ENCODE measurements at places on chromosomes 13 and 19.

- no peak for DNase-seq
Measured at GRCh38 chr13:110653271-110653670, 37.9 kb downstream of the NAXD start.

- no peak for DNase-seq
Measured at GRCh38 chr13:38888309-38888708, 102.3 kb downstream of the STOML3 start.

DNA sequence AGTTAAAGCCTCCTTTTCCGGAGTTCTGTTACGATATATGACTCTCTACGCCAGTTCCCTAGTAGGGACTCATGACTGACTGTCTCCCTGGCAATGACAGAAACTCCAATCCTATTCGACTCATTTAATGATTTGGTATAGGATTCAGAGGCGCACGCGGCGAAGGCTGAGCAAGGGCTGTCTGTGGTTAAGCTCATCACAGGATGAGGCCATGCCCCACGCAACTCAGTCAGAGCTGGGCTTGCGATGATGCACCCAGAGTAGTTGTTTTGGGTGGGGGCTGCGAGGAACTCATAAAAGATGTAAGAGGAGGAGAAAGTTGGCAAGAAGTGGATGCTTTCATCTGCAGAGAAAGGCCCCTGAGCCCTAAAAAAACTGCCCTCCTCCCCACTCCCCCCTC, 468 bp upstream of the SERTM1 start:
- no peak for DNase-seq

GRCh38 chr13:46607768-46608564, 55.0 kb downstream of the LRCH1 start:
- no peak for DNase-seq

- no peak for DNase-seq
Measured at GRCh38 chr13:32087955-32088747, 56.6 kb downstream of the FRY start.

GRCh38 chr13:95328386-95328785, 27.1 kb upstream of the ABCC4 start:
- DNase-seq: no peak

DNA sequence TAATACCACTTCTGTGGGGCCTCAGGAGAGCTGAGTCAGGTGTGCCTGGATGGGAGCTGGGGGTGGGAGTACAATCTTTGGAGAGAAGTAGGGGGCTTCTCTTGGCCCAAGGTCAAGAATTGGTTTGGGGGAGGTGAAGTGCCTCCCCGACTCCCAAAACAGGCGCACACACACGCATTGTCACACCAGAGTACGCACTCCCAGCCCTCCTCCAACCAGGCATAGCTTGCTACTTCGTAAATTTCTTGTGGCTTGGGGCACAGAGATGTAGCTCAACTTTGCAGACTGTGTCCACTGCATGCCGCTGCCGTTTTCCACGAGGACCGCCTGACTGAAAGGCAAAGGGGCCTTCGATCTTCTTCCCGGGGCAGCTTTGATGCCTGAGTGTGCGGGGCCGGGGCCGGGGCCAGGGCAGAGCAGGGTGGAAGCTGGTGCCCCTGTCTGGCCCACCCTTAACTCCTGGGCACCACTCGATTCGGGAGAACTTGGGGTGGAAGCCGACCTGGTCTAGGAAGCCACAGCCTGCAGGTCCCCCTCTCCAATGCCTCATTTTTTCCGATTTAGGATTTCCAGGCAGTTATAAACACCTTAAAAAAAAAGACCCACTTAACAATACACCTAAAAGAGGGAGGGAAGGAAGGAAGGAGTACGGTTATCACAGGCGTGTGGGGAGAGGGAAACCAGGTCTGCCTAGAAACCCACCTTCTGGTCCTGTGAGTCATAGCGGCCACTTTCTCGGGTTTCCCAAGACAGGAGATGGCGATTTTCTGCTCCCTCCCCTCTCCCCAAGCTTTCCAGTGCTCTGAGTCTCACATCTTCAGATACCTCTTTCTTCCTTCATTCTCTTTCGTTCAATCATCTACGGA, 5.8 kb upstream of the TSHZ3 start:
- no peak for DNase-seq

- no peak for DNase-seq
Measured at GRCh38 chr13:45108716-45109101, 11.6 kb upstream of the GTF2F2 start.

- no peak for DNase-seq
Measured at GRCh38 chr13:99246100-99246499, 12.1 kb downstream of the GPR18 start.

- DNase-seq: no peak
Measured at GRCh38 chr13:41017159-41017558, 2.0 kb downstream of the ELF1 start.

DNA sequence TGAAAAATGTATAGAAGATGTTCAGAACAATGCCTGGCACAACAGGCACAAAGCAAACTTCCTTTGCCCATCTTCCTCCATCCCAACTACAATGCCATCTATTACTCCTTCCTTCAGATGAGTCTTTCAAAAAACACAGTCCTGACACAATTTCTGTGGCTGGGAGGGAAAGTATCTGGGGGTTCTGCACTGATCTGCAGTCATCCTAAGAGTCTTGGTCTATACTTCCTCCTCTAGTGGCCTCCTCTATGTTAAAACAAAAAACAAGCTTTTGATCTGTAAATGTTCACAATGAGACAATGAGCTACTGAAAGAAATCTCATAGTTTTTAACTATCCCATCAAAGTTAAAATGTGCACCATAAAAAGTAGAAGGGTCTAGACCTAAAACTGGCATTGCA, 44.8 kb downstream of the USP12 start:
- no peak for DNase-seq

- DNase-seq: no peak
Measured at GRCh38 chr13:97023117-97023516, 28.8 kb upstream of the OXGR1 start.

DNA sequence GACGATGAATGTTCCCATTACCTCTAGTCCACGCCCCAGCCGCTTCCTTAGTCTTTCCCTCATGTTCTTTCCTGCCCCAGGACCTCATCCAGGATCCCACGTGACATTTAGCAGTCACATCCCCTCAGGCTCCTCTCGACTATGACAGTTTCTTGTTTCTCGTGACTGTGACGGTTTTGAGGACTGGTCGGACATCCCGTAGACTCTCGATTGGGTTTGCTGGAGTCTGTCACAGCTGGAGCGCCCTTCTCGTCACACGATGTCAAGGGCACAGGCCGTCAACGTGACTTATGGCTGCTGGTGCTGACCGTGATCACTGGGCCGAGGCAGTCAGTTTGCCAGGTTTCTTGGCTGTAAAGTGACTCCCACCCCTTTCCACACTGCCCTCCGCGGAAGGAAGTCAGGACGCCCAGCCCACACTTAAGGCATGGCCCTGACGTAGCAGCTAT, 22.8 kb downstream of the ELAVL1 start:
- no peak for DNase-seq

DNA sequence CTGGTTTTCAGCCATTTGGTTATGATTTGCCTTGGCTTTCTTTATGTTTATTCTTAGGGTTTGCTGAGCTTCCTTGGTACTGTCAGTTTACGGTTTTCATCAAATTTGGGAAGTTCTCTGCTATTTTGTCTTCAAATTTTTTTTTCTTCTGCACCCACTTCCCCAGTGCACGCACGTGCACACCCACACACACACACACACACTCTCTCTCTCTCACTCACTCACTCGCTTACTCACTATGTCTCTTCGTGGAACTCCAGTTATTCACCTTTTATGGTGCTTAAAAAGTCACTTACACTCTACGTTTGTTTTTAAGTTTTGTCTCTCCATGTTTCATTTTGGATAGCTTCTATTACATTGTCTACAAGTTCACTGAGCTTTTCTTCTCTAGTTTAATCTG, 7.1 kb downstream of the AKAP11 start:
- DNase-seq: peak; percentile 29

DNA sequence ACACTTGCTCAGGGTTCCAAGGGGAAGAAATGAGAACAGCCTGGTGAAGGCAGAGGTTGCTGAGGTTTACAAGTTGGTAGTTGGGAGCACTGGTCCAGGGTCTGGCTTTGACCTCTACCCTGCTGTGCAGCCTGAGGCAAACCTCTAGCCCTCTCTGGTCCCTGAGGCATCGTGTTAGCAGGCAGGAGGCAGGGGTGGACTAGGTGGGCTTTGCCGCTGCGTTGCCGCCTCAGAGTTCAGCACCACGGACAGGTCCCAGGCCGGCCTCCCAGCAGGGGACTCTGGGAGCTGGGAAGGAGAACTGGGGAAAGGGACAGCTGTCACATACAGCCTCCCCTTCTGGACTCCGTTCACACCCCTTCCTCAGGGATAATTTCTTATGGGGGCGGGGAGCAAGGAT, 3.1 kb downstream of the NCAN start:
- DNase-seq: peak; percentile 24

DNA sequence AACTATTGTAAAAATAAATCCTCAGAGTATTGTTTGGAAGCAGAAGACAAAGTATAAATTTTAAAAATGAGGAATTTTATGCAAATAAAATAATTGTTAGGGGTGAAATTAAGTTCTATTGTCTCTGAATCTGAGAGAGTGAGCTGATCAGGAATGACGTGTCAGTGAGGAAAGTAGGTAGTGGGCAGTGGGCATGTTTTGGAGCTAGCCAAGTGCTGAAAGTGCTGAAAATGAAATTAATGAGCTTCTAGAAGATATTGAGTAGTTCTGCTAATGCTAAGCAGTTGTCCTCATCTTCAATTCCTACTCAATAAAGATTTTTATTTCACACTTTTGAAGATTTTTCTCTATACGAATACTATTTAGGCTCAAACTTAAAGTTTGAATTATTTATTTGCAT, 1167.8 kb upstream of the PCDH20 start:
- DNase-seq: no peak

- DNase-seq: no peak
Measured at GRCh38 chr19:22421797-22422196, 349 bp downstream of the ZNF98 start.

- DNase-seq: no peak
Measured at GRCh38 chr13:25927363-25927762, 124.5 kb downstream of the SHISA2 start.

DNA sequence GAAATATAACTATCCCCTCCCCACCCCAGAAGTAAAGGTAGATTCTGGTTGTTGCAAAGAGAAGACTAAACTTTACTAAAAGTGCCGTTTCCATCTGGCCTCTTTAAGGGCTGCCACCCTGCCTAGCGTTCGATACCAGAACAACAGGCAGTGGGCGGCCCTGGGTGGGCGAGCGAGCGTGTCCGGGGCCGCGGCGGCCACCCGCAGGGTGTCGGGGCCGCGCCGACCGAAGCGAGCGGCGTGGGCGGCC, 2.6 kb downstream of the FGF9 start:
- peak; percentile 23 for DNase-seq

DNA sequence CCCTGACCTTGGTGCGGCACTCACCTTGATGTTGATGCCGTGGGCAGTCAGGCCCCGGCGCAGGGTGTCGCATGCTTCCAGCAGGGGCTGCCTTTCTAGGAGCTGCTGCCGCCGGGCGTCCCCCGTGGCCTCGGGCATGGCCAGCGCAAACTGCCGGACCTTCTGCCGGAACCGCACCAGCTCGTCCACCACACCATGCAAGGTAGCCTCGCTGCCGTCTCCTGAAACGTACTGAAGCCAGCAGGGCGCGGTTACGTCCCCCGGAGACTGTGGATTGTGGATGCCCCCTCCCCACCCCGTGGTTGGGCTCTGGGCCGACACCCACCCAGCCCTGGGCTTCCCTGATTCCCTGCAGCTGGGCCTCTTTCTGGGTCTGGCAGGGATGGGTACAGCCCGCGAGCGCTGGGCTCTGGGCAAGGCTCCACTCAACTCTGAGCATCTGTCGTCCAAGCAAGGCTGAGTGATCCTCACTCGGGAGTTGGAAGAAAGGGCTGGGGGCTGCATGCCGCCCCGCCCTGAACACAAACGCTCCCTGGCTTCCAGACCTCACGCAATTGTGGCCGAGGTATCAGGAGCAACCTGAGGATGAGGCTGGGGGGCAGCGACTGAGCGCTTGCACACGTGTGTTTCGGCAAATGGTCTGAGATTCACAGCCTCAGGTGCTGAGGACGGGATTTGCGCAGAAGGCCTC, 27.1 kb downstream of the NAXD start:
- DNase-seq: no peak

- peak; percentile 96 for DNase-seq
Measured at GRCh38 chr13:40770934-40771618, at the start of gene MRPS31. TSS of gene MRPS31 (minus strand) at chr13:40771190. CDS start at chr13:40771136, 54 bp downstream.

DNA sequence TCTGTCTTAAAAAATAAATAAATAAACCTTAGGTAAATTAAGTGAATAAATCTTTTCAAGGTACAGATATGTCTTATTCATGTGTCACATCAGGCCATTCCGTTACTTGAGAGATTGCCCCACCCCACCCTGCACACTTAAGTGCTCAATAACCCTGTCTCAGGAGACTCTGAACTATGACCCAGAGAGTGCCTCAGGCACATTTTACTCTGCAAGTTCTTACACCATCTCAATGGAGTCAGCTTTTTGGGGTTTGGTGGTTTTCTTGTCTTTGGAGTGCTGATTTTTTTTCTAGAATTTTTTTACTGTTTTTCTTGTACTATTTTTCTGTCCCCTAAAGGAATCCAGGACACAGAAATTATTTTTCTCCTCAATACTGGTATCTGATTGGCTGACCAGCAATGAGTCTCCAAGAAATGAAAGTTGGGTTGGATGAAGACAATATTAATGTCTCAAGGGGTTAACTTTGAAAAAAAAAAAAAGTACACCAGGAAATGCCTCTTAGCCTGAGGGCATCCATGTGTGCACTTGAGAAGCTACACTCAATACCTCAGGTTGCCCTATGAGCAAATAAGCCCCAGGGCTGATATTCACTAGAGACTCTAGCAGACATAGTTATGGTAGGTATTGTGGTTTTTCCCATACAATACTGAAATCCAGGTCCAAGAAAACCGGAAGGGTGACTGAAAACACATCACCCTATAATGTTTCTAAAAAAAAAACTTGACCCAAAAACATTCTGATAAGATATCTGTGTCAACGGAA, 114.6 kb upstream of the ZNF91 start:
- no peak for DNase-seq

DNA sequence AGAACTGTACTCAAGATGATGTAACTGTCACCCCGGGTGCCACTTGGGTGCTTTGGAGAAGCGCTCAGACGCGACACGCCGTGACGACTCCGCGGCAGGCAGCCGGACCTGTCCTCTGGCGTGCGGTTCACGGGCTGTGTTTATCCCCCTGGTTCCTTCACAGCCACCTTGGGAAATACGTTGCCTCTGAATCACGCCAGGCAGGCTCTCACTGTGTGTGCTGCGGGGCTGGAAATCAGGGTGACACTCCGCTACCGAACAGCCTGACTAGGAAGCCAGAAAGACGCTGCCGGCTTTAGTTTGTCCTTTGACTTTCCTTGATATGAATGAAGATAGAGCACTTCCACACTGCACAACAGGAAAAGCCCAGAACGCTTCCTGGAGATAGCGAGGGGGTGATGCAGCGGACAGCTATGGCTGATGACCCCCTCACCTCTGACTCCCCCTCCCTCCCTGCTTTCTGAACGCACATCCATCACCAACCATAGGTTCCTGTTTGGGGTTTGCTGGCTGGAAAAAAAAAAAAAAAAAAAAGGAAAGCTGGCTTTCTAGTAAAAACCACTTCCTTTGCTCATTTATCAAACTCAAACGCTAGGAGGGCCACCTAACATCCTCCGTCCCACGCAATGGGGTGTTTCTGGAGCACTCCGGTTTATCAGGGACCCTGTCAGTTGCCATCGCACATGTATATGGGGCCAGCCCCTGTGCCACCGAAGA, 3.7 kb upstream of the GP6 start:
- peak; percentile 26 for DNase-seq
